ENCODE measurements at places on chromosomes 2 and 18.

DNA sequence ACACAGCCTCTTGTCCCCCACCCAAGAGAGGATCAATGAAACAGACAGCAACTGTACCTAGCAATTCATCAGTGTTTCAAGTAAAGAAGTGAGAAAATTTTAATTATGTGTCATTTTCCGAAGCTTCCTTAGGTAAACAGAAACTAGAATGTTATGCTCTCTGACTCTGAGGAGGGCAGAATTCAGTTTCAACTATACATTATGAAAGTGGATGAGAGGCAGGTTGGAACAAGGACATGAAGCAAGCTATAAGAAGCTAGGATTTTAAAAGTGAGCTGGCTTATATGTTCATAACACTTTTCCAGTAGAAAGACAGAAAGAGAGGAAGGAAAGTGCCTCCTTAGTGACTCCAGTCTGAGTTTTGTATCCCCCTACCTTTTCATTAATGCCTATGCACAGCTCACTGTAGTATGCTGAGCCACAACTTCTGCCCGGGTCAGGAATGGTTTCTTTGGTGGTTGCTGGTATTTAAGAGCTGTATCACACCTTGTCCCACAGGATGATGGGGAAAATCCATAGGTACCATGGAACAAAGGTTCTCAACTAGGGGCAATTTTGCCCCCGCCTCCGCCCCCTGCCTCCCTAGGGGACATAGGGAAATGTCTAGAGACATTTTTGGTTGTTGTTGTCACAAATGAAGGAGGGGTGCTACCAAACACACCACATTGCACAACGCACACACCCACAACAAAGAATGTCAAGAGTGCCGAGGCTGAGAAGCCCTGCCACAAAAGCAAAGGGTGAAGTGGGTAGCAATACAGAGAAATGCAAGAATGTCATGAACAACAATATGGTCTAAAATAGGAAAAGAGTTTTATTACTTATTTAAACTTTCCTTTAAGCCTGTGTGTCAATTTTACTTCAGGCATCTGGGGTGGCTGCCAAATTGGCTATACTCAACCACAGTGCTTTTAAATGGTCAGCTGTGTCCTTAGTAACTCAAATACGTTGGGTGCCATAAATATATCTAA is 161.0 kb upstream of the ZFP36L2 start:
- no peak for DNase-seq

DNA sequence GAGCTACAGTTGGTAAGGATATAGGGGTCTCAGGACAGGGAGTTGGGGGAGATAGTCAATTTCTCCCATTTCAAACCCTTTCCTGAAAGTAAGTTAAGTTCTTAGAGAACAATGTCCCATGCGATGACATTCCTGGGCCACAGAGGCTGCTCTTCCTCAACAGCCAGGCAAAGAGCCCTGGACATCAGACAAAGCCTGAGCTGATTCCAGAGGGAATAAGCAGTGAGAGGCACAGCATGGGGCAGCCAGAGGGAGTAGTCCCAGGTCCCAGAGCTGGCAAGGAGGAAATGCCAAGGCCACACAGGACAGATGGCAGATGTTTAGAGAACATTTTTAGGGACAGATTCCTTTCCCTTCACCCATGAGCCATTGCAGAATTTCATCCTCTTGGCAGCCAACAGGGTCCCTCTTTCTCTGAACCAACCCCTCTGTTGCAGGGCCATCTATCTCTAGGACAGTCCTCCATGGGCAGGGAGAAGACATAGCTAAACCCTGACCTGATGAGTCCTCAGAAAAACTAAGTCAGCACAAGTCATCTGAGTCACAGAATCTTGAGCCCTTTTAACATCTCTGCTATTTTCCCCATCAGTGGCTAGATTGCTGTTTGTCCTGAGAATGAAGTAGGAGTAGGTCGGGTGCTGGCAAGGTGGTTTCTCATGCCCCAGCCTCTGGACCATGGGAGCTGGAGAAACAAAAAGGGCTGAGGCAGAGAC is 81.6 kb upstream of the STPG4 start:
- DNase-seq = no peak

- DNase-seq = no peak
Measured at GRCh38 chr2:240742602-240743095, 51.0 kb downstream of the AQP12A start.

DNA sequence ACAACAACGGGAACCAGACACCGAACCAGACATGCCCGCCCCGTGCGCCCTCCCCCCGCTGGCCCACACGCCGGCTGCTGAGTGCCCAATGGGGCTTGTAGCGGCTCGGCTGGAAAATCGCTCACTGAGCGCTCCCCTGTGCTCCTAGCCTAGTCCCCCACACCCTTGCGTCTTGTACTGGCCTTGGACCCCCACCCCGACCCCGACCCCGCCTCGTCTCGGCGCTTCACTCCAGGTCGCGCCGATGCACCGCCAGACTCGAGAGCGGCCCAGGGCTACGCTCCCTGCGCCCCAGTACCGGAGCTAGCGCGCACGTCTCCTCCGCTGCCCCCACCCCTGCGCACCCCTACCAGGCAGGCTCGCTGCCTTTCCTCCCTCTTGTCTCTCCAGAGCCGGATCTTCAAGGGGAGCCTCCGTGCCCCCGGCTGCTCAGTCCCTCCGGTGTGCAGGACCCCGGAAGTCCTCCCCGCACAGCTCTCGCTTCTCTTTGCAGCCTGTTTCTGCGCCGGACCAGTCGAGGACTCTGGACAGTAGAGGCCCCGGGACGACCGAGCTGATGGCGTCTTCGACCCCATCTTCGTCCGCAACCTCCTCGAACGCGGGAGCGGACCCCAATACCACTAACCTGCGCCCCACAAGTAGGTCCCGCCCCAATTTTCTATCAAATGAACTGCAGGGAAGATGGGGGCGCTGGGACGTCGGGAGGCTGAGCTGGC is 1.5 kb downstream of the GAD1 start:
- peak; percentile 67 for DNase-seq

- no peak for DNase-seq
Measured at GRCh38 chr18:50638884-50639420, 79.1 kb downstream of the MAPK4 start.

DNA sequence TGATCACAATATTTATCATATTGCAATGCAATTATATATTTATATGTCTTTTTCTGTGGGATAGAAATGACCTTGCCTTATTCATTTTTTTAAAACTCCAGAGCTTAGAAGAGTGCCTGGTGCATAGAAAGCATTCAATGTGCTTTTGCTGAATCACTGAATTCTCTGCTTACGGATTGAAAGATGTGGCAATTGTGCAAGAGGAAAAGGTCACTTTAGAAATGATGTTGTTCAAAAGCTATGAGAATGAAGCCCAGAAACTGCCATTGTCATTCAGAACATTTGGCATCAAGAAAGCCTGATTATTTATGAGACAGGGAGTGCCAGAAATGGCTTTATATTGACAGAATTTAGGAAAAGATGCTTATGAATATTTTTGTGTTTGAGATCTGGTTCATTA is 678.6 kb upstream of the CDH2 start:
- no peak for DNase-seq

- no peak for DNase-seq
Measured at GRCh38 chr2:222739939-222740338, 68.5 kb downstream of the MOGAT1 start.

GRCh38 chr18:57444301-57444759 is 9.2 kb downstream of the ONECUT2 start:
- no peak for DNase-seq

DNA sequence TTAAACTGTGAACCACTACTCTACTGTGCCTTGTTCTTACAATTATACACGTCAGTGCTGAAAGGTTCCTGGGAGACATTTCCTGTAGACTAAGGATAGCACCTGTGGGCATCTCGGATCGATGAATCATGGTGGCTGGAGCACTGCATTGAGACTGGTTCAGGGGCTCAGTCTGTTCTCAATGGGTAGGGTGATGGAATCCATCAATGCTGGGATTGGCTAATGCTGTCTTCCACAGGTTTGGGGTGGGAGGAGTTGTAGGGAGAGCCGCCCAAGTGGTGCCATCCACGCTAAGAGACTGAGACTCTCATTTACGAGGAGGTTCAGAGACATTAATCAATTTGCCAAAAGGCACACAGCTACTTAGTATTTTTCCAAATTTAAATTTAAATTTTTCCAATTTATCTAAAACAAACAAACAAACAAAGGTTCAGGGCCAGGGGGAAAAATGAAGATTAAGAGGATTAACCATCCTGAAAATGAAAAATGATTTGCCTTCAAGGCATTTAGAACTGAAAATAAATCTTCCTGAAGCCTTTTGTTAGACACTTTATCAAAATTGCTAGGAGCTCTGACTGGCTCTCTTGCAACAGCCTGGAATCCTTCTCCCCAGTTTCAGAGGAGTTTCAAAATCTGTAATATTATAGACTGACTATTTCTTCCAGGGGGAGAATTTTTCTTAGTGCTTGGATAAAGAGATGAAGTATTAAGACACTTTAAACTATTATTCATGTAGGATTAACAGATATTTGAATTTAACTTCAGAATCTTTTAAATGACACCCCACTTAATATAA is 359.2 kb downstream of the TGIF1 start:
- no peak for DNase-seq

GRCh38 chr2:8888963-8889362 is 51.5 kb upstream of the KIDINS220 start:
- DNase-seq = no peak

DNA sequence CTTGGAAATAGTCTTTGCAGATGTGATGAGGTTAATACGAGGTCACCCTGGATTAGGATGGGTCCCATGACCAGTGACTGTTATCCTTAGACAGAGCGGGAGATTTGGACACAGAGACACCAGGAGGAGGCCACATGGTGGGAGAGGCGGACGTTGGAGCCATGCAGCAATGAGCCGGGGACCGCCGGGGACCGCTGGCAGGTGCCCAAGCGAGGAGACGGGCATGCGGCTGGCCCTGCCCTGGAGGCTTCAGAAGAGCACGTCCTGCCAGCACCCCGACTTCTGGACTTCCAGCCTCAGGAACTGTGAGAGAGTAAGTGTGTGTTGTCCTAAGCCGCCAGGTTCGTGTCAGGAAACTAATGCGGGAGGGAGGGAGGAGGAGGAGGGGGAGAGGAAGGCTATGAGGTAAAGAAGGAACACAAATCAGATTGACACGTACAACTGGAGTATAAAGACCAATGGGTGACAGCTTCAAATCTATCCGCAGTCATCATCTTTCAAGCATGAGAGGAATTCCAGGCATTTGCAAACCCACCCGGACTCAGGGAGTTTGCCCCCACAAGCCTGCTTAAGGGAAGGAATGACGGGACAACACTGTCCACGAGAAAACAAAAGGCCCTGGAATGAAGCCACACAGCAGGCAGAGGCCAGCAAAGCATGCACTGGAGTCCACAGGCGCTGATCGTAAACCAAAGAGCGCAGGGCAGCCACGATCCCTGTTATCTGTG is 11.6 kb upstream of the BOK start:
- DNase-seq = no peak

GRCh38 chr2:3189961-3190360 is 187.7 kb downstream of the EIPR1 start:
- DNase-seq = no peak

DNA sequence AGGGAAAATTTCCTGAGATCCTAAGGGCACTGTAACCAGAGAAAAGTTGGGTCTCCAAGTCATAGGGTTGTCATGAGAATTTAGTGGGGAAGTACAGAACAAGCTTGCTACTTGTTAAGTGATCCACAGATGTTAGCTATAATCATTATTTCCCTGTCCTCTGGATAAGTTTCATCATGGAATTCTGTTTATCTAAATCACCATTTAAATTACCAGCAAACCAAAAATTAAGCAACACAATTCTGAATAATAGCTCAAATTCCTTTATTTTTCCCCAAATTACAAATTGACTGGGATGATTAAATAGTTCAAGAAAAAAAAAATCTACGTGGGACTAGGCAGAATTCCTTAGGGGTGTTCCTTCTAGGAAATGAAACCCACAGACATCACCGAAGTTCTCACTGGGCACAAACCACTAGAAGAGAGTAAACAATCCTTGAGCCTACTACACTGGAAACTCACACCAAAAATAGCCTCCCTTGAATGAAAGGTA is 159.5 kb downstream of the COL6A3 start:
- DNase-seq = no peak

GRCh38 chr2:43391878-43392215 is 165.4 kb upstream of the ZFP36L2 start:
- no peak for DNase-seq

DNA sequence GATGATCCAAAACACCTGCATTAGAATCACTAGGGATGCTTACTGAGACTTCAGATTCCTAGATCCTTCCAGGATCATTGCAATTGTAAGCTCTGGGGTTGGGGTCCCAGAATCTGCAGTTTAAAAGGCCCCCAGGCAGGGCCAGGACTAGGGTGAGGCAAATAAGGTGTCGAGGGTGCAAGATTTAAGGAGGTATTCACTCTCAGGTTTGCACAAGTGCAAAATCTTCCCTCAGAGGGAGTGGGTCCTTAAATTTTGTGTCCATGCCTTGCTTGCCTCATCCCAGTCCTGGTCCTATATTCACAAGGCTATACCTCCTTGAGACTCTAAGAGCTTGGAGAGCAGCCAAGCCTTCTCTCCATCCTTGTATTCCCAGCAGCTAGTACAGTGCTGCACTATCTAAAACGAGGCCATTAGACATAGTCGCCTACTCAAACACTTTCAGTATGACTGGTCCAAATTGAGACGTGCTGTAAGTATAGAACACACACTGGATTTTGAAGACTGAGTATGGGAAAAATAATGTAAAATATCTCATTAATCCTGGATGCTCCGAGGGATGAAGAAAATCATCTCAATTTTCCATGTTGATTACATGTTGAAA is 31.6 kb upstream of the MREG start:
- no peak for DNase-seq

- DNase-seq = no peak
Measured at GRCh38 chr2:20072436-20073158, 21.2 kb upstream of the LAPTM4A start.

- DNase-seq = no peak
Measured at GRCh38 chr2:71948781-71949536, 198.7 kb downstream of the CYP26B1 start.

- DNase-seq = peak; percentile 81
Measured at GRCh38 chr18:48940854-48941611, 9.7 kb downstream of the SMAD7 start.

DNA sequence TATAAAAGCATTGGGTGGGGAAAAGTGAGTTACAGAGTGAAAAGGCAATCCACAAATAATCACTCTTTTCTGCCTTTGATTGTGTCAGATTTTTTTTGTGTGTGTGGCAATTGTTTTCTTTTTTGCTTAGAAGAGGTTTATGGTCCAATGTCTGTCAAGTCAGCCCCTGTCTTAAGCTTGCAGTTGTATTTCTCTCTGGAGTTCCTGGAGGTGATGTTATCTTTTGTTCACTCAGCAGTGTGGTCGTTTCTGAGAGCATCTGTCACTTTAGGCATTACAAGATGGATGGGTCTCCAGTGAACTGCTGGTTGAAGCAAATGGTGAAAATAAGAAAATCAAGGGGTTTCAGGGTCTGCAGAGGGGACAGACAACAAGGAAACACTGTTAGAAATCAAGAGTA is 121.3 kb downstream of the GREB1L start:
- DNase-seq = no peak

DNA sequence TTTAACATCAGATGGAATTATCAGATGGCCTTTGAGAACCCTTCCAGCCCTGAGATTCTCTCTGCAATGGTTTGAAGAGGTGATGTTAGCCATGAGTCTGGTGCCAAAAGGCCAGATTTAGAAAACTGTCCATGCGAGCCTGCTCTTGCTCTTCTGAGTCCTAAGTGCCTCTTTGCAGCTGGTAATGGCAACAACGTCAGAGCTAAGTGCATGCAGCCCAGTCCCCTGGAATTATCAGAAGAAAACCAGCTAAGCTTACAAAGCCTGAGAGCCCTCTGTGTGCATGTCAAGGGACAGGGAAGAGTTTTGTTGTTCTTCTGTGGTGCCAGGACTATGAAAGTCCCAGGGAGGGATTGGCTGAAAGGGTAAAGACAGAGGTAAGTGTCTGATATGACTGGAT is 89.8 kb downstream of the LOXHD1 start:
- no peak for DNase-seq

GRCh38 chr18:50090370-50091312 is 104.3 kb downstream of the MYO5B start:
- no peak for DNase-seq
